ENCODE measurements at places on chromosomes 1 and 21.
A peak's percentile ranks its signal among the peaks of the same experiment; 100 is the strongest.

GRCh38 chr21:16976193-16976592, 536.6 kb upstream of the CXADR start:
- DNase-seq: no peak

DNA sequence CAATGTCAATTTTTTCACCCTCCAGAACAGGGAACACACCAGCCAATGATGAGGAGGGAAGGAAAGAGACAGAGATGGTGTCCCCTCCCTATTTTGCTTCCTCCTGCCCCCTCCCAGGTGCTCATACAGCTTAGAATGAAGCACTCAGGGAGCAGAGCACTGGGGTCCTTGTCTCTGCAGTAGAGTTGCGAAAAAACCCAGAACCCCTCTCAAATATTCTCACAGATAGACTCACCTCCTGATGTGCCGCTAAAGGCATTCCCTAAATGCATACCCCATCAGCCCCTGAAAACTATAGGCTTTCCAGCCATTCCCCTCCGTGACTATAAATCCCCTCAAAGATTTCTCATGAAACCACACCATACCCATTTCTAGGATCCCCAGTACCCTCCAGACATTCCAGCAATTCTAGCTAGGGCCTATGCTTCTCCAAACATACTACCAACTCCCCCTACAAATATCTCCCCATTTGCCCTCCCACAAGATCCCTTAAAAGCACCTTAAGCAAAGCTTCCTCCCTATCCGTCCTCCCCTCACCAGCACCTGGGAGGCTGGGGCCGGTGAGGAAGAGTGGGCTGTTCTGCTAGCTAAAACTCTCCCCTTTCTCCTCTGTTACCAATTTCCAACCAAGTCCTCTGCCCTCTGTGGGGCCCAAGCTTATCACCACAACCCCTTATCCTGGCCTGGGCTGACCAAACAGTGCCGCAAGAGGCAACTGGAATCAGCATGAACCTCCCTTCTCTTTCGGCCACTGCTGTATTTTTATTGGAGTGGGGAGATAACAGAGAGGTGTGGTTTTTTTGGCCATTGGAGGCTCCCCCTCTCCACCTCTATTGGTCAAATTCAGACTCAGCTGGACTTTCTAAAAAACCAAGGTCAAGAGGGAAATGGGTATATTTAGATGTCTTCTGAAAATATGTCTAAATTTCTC, 54.7 kb downstream of the RHBG start:
- DNase-seq: no peak

DNA sequence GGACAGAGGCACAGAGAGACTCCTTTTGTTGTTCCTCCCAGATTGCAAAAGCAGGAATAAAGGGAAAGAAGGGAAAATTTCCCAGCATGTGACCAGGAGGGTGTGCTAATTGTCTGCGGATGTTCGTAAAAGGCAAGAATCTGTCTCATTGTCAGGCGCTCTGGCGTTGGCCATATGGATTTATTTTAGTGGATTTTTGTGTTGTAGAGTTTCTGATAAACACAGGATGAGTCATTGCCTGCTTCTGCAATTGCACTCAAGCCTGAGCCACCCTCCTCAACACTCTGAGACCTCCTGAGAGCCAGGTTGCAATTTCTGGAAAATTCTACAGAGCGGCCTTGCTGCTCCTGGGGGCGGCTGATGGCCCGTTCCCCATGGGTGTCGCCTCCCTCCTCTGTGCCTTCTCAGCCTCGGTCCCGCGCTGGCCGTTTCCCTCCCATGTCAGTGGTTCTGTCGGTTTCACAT, 227.7 kb downstream of the KAZN start:
- DNase-seq: peak; percentile 46

DNA sequence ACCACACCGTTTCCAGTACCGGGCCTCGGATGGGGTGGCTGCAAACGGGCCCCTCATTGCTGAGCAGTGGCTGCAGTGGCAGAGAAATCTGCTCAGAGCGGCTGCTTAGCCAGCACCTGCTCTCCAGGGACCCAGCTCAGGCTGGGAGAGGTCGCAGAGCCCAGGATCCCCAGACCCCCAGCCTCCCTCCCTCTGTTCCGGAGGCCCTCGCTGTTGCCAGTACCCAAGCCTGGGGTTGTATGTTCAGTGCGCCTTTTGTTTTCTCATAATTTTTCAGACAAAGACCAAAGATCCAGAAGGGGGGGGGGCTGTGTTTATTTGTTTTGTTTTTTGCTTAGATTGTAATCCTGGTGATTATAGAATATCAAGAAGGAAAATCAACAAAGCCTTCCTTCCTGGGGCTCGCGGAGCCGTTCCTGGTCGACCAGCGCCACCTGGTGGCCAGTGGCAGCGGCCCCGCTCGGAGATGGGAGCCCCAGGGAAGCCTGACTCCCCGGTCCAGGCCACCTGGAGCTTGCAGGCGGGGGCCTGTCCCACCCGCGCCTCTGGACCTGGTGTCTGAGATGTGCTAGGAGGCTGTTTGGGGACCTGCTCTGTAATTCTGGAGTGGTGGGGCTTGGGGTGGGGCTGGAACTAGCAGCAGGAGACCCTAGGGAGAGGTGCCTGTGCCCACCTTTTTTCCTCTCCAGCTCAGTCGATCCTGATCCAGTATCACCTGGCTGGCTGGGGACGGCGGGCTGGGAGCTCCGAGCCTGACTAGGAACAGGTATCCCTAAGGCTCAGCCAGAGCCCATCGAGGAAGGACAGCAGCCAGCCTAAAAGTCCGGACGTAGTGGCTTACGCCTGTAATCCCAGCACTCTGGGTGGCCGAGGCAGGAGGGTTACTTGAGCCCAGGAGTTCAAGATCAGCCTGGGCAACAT, 123.9 kb upstream of the VAMP3 start:
- DNase-seq: peak; percentile 1

GRCh38 chr1:50419192-50419906, 3.9 kb downstream of the DMRTA2 start:
- DNase-seq: no peak

- no peak for DNase-seq
Measured at GRCh38 chr21:43262427-43262826, 93.6 kb downstream of the CRYAA start.

DNA sequence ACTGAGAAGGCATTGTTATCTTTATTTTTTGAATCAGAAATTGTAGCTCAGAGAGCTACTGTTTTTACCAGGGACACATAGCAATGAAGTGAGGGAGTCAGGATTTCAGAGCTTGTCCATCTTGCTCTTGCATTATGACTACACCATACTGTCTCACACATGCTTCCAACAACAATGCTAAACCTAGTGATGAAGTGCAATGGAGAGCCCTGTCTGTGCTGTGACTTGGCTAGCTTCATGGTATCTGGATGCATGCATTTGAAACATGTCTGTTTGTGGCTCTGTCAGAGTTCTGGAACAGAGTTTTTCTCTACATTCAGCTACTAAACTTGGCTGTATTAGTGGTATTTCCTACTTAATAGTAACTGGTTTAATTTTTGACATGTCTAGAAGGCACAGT, 7.0 kb downstream of the PLPPR4 start:
- no peak for DNase-seq

DNA sequence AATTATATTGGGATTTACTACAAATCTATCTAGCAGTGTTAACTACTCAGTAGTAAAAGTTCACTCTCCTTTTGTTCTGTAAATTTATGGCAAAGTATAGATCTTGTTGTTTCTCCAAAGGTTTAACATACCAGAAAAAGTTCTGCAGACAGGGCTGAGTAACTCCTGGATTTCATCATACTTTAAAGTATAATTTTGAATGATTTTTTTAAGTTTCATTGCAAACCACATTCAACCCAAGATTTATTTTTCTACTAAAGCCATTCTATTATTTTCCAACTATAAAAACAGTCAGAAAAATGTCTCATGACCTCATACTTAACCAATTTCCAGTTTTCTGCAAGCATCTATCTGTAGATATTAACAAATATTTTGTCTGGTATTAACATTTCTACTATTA, 585.8 kb upstream of the ZRANB2 start:
- no peak for DNase-seq

GRCh38 chr1:91057784-91058183, 35.9 kb upstream of the ZNF644 start:
- DNase-seq: no peak

GRCh38 chr1:228376651-228377631, 29.7 kb downstream of the TRIM11 start:
- DNase-seq: no peak

DNA sequence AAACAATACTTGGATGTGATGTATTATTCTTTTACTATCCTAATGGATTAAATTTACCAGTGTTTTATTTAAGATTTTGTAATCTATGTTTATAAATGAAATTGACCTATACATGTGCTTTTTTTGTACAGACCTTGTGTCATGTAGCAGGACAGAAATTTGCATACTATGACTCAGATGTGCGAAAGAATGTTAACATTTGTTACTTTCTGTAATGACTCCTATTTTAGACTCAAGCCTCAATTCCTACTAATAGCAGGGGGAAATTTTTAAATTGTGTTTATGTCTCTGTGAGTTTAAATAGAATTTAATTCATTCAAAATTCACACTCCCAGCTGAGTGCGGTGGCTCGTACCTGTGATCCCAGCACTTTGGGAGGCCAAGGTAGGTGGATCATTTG, 21.8 kb upstream of the RIMKLA start:
- DNase-seq: no peak

DNA sequence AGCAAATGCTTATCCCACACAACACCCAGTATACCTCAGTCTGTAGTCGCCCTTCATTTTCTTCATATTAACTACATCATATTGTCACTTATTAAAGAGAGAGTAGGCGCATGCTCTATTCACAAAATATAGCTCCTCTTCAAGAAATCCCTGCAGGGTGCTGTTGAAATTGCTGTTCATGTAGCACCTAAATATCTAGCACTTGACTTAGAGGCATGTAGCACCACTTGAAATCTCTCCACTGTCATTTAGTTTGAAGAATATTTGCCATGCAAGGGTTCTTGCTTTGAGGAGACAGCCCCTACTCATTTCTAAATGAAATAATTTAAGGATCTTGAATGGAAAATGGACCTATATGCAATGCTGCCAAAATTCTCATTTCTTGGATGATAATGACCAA, 20.9 kb upstream of the LRRC8B start:
- no peak for DNase-seq

GRCh38 chr1:154206196-154206595, at the start of gene CFAP141:
Gene CFAP141, minus strand, starts transcription at chr1:154206333. Its CDS starts 26 bp downstream, at chr1:154206307.
- DNase-seq: no peak

DNA sequence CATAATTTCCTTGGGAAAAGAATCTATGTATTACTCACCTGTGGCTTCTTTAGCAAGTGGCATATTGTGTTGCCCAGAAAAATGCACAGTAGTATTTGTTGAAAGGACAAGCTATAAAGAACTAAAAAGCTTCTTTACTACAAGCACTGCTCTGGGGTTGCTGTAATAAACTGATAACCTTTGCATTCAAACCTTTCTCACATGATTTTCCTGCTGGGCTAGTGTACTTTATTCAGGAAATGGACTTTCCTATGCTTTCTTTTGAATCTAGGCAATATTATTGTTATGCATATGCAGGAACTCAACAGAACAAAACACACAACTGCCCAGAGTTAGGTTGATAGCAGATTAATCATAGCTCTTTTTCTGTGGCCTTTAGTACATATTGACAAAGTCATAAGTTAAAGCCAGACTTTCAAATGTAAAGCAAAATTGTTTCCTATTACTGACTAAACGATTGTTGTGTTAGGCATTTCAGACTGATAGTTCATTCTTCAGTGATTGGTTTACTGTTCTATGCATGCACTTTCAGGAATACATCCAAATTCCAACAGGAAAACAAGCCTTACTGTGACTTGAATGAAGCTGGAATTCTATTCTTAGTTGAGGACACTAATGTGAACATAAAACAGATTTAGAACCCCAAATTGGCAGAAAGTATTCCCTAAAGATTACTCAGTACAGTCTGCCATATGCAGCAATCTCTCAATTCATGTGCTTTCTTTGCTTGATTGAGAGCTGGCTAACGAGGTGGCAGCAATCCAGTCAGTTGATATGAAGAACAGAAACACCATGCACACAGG, 564.3 kb upstream of the NEGR1 start:
- no peak for DNase-seq

DNA sequence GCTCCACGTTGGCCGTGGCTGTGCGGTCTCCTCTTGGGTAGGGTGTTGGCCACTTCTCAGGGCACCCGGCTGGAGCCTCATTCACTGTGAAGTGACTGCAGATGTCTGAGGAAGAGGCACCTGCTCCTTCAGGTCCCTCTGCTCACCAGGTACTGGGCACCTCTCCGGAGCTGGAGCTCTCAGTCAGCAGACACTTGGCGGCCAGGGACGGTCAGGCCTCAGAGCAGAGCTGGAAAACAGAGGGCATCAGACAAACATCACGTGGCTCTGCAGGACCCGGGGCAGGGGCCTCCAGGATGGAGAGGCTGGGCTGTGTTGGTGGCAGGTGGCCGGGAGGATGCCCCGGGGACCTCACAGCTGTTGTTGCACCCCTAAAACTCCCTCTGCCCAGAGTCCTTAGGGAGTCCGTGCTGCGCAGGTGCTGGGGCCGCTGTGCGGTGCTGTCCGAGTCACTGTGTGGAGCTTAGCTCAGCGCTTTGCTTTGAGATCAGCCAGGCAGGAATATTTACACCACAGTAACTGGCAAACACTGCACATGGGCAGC, 59.7 kb downstream of the SLX9 start:
- no peak for DNase-seq

DNA sequence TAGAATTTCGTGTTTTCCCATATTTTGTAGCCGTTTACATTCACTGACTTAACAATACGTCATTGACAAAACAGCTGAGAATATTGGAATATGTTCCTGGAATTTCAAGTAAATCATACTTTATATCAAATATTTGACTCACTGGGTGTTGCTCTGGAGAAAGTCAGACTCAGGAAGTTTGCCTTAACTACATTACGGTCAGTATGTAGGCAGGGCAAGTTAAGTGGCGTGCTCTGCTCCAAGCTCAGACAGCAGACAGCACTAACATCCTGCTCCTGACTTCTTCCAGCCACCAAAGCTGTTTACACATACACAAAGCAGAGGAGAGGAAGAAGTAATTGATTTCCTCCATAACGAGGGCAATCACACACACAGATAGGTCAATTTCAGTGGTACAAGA, 414.6 kb downstream of the LRRIQ3 start:
- no peak for DNase-seq

- no peak for DNase-seq
Measured at GRCh38 chr1:51750218-51750617, 128.3 kb downstream of the NRDC start.

GRCh38 chr1:233695901-233696300, 82.0 kb downstream of the KCNK1 start:
- DNase-seq: no peak

DNA sequence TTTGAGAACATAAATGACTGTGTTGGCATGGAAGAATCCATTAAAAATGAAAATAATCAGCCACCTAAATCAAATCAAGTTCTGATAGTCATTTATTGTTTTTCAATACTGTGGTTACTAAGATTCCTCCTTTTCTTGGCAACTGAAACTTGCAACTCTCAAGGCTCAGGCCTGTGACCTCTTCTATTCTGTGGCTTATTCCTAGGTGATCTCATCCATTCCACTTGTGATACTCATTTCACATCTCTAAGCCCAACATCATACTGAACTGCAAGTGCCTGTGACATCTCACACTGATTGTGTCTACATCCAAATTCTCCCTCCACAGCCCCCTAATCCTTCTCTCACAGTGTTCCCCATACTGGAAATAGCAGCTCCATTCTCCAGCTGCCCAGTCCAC, 4.8 kb upstream of the ST6GALNAC5 start:
- no peak for DNase-seq
